Activated naive CD8-positive, alpha-beta T cell treated with anti-CD3 and anti-CD28 coated beads for 36 hours (primary cell): ENCODE measurements at places on chromosomes 12 and 14.

DNA sequence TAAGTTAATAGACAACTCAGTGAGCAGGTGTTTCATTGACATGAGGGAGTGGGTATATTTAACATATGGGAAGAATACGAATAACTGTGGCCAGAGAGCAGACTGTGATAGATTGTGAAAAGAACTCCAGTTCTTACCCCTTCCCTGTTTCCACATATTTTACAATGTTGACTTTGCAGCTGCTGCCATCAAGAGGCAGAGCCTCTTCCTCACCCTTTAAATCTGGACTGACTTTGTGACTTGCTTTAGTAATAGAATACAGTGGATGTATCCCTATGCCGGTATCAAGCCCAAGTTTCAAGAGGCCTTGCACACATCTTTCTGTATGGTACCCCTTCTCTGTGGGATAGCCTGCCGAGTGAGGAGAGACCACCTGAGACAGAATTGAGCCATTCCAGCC lies 356.7 kb downstream of the ETNK1 start:
- no peak for DNase-seq

DNA sequence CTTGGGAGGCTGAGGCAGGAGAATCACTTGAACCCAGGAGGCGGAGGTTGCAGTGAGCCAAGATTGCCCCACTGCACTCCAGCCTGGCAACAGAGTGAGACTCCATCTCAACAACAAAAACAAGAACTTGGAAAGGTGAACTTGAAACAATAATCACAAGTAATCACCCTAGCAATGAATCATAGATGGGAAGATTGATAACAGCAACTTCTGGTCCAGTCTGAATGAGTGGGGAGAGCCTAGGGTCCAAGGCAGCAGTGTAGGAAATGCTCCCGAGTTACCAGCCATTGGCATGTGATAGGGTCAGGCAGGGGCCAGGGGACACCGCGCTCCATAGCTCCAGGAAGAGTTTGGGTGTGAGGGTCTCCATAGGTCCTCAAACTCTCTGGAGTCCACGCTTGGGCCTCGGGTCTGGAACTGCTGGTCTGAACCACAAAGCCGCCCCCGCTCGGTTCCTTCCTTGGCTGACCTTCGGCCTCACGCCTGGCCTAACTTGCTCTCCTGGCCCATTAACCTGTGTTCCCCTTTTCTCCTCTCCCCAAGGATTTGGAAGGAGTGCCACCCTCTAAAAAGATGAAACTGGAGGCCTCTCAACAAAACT lies 19.9 kb upstream of the MLXIP start:
- DNase-seq, result no peak

- DNase-seq, result no peak
Measured at GRCh38 chr12:52660934-52661499, 9.0 kb upstream of the KRT2 start.

DNA sequence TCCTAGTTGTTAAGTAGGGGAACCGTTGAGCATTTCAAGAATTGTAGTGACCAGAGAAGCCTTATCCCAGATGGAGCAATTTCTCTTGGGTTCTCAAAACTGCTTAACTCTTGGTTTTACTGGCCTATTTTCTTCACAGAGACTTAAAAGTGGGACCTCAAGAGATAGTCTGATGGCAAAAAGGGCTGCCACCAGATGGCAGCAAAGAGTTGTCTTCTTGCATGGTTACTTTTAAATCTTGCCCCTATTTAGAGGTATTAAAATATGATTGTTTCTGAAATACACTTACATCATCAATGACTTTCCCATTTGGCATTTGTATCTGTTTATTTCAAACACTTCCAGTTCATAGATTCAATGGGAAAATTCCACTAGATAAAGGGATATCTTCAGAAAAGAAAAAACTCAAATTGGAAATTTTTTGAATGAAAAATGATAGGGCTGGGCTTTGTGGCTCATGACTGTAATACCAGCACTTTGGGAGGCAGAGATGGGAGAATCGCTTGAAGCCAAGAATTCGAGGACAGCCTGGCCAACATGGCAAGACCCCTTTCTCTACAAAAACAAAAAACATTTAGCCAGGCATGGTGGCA lies 69.9 kb upstream of the CNTN1 start:
- peak; percentile 12 for DNase-seq

GRCh38 chr12:87413784-87414183 lies 615.4 kb downstream of the C12orf50 start:
- no peak for DNase-seq
